Upper lobe of right lung (tissue), 1 donor: ENCODE measurements at places on chromosomes 1 and 21. TPM values are rescaled to one million over a fixed set of nuclear protein-coding genes. Genes with fewer than 3 reads are reported as not detected.

FAM131C gene
- not detected for total RNA-seq

S100A2 gene
- total RNA-seq, result 5.6 TPM

DNA sequence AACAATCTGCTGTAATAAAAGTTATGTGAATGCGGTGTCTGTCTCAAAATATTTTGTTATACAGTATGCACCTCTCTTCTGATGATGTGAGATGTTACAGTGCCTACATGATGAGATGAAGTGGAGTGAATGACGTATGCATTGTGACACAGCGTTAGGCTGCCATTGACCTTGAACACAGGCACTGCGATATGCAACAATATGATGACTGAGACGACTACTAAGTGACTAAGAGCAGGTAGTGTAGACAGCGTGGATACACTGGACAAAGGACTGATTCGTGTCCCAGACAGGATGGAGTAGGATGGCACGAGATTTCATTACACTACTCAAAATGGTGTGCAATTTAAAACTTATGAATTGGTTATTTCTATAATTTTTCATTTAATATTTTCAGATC, 8.4 kb downstream of the SGIP1 start:
- DNase-seq, result no peak
- H3K27ac ChIP-seq, result no peak overlapping the region
- no peak overlapping the region for H3K4me3 ChIP-seq
- no peaks in the 10 kb centered on the region for H3K27me3 ChIP-seq
- peaks cover 6% of the 10 kb centered on the region for H3K4me1 ChIP-seq
- H3K36me3 ChIP-seq, result no peaks in the 10 kb centered on the region

DNA sequence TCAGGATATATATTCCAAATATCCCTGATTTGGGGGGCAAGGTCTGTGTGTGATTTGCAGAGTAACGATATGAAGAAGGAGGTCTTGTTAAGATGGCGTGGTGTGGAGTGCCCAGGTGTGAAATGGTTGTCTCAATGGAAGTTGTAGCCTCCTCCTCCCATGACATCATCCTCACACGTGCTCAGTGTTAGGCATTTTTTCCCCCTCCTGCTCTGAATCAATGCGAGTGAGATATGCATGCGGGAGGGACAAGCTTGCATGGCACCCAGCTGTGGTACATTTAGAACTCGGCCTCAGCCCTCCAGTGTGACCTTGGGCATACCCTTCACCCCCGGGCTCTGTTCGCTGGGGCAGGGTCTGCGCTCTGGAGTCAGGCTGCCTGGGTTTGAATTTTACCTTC, 55.6 kb downstream of the B3GALT5 start:
- H3K36me3 ChIP-seq, result no peaks in the 10 kb centered on the region
- H3K27ac ChIP-seq, result no peak overlapping the region
- no peak overlapping the region for H3K4me3 ChIP-seq
- no peaks in the 10 kb centered on the region for H3K27me3 ChIP-seq
- no peaks in the 10 kb centered on the region for H3K4me1 ChIP-seq
- peak; percentile 40 for DNase-seq

DNA sequence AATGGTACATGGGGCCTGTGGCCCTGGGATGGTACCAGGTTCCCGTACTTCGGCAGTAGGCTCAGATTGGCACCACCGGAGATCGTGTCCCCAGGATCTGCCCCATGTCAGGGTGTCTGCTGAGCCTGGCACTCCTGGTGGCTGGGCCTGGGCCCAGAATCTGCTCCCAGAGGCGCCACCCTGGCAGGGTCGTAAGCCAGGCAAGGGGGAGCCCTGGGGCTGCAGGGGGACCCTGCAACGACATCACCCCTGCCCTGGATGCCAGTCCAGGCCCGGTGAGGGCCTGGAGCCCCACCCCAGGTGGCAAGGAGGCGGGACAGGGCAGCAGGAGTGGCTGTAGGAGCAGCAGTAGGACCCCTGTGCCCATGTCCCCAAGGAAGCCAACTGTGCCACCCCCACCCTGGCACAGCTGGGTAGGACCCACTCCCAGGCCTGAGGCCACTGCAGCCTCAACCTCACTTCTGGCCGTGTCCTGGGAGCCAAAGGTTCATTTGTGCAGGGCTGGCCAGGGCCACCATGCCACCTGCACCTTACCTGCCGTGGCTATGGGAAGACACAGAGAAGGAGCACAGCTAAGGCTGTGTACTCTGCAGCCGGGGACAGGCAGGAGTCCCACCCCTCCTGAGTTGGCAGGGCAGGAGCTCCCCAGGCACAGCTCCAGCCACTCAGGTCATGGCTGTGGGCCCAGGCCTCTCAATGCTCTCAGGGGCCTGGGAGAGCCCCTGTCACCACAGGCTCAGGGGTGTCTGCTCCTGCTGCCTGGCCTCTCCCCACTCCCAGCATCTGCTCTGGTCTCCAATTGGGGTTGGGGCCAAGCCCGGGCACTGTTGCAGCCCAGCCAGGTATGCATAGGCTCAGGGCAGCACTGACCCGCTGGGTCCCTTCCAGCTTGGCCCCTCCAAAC, 141.7 kb downstream of the EIF4G3 start:
- no peaks in the 10 kb centered on the region for H3K4me1 ChIP-seq
- DNase-seq, result peak; percentile 75
- no peaks in the 10 kb centered on the region for H3K36me3 ChIP-seq
- no peaks in the 10 kb centered on the region for H3K27me3 ChIP-seq

DNA sequence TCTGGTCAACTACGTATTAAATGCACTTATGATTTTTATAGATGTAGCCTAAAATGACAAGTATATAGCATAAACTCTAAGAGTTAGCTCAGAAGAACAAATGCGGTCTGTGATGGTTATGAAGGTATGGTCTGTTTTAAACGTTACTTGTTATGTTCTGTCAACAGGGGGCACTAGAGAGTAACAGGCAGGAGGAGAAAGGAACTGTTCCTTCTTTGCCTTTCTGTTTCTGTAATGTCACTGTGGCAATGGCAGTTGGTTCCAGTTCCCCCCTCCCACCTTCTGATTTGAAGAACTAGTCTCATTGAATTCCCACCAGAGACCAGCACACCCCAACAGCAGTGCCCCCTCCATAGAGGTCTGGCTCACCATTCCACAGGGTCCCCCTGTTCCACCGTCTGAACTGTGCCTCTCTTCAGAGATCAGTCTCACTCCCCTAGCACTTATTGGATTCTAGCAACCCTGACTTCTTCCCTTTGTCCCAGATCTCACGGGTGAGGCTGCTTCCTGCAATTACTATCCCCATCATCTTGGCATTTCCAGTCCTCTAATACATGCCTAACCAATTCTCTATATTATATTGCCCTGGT, 14.0 kb downstream of the KRTAP24-1 start:
- no peak for DNase-seq
- no peaks in the 10 kb centered on the region for H3K27me3 ChIP-seq
- H3K4me3 ChIP-seq, result no peak overlapping the region
- H3K4me1 ChIP-seq, result no peaks in the 10 kb centered on the region

GRCh38 chr1:29854700-29855276, 618.5 kb downstream of the PTPRU start:
- H3K27me3 ChIP-seq, result peaks cover 13% of the 10 kb centered on the region
- no peak overlapping the region for H3K4me3 ChIP-seq
- H3K36me3 ChIP-seq, result no peaks in the 10 kb centered on the region
- no peaks in the 10 kb centered on the region for H3K4me1 ChIP-seq

DNA sequence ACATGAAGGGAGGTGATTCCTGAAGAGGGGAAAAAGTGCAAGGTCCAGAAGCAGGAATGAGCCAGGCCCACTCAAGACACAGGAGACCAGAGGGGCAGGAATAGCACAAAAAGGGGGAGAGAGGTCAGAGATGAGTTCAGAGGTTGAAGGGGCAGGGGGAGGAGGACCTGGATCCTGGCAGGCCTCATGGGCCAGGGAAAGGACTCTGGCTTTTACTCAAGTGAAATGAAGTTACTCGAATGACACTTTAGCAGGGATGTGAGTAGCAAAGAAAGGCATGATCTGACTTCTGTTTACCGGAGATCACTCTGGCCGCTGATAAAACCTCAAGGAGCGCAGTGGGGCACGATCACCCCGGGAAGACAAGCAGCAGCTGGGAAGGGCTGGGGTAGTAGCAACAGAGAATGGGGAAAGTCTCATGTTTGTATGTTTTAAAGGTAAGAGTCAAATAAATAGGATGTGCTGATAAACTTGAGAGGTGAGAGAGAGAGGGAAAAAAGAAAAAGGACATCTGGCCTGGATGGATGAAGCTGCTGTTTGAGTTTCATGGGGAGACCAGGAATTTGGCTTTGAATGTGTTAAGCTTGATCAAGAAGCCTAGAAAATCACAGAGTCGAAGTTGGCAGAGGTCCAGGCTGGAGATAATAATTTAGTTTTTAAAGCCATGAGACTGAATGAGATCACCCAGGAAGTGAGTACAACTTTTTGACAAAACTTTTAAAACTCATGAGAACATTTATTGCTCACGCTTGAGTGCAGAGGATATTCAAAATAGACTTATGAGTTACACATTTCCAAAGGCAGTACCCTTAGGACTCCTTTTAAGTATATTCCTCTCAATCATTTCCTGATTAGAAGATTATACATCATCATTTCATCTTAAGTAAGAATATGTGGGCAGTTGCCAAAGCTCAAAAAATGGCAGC, 156.0 kb downstream of the RERE start:
- H3K27me3 ChIP-seq, result no peaks in the 10 kb centered on the region
- H3K4me3 ChIP-seq, result no peak overlapping the region
- DNase-seq, result no peak
- peaks cover 62% of the 10 kb centered on the region for H3K4me1 ChIP-seq
- peak overlapping the region; percentile 26 for H3K27ac ChIP-seq
- H3K36me3 ChIP-seq, result no peaks in the 10 kb centered on the region

GRCh38 chr1:117598489-117598888, 7.4 kb upstream of the TENT5C start:
- DNase-seq, result no peak
- no peaks in the 10 kb centered on the region for H3K27me3 ChIP-seq
- H3K36me3 ChIP-seq, result no peaks in the 10 kb centered on the region

- H3K4me3 ChIP-seq, result no peak overlapping the region
- no peak overlapping the region for H3K27ac ChIP-seq
- no peaks in the 10 kb centered on the region for H3K36me3 ChIP-seq
- H3K4me1 ChIP-seq, result peaks cover under 1% of the 10 kb centered on the region
- no peaks in the 10 kb centered on the region for H3K27me3 ChIP-seq
- peak; percentile 36 for DNase-seq
Observed at GRCh38 chr1:2121101-2121691, 71.0 kb downstream of the PRKCZ start.

GRCh38 chr1:165144757-165145397, 211.6 kb downstream of the LMX1A start:
- H3K36me3 ChIP-seq, result no peaks in the 10 kb centered on the region
- DNase-seq, result no peak
- H3K4me3 ChIP-seq, result no peak overlapping the region
- H3K27ac ChIP-seq, result no peak overlapping the region
- no peaks in the 10 kb centered on the region for H3K4me1 ChIP-seq

GRCh38 chr1:195715652-195716051, 892.6 kb downstream of the KCNT2 start:
- no peaks in the 10 kb centered on the region for H3K27me3 ChIP-seq
- no peaks in the 10 kb centered on the region for H3K4me1 ChIP-seq
- no peaks in the 10 kb centered on the region for H3K36me3 ChIP-seq
- no peak for DNase-seq

DNA sequence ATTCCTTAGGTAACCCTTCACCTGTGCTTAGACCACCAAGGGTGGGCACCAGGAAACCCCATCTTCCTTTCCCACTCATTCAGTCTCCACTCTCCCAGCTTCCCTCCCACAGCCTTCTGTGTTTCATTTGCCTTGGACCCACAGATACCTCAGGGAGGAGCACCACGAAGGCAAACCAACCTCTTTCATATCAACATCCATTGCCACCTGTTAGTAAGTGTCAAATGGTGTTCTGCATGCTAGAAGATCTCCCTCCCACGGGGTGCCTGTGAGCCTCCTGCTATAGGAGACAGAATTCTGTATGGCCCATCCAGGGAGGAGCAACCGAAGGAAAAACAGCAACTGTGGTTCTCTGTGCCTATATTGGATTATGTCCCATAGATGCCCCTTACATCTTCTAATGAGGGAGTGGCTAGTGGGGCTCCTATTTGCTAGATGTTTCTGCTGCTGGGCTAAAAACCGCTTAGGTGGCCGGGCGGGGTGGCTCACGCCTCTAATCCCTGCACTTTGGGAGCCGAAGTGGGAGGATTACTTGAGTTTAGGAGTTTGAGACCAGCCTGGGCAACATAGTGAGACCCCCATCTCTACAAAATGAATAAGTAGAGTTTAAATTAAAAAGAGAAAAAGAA, 25.6 kb upstream of the SCCPDH start:
- no peaks in the 10 kb centered on the region for H3K27me3 ChIP-seq
- peak overlapping the region; percentile 49 for H3K4me3 ChIP-seq
- peak overlapping the region; percentile 63 for H3K27ac ChIP-seq
- DNase-seq, result no peak

DNA sequence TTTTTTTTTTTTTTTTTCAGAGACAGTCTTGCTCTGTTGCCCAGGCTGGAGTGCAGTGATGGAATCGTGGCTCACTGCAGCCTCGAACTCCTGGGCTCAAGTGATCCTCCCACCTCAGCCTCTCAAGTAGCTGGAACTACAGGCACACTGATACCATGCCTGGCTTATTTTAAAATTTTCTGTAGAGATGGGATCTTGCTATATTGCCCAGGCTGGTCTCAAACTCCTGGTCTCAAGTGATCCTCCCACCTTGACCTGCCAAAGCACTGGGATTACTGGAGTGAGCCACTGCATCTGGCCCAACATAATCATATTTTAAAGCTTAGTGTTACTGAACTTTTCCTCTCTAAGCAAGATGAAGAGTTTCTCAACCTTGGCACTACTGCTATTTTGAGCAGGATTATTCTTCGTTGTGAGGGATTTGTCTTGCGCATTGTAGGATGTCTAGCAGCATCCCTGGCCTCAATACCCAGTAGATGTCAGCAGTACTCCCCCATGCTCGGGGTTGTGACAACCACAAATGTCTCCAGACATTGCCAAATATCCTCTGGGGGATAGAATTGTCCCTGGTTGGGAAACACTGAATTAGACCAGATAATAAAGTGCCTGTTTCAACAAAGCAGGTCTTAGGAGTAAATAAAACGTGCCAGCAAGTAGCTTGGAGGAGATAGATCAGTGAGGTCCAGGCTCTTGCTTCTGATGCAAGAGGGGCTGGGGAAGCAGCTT, 15.1 kb upstream of the THRAP3 start:
- no peaks in the 10 kb centered on the region for H3K27me3 ChIP-seq
- peaks cover 16% of the 10 kb centered on the region for H3K4me1 ChIP-seq
- no peak overlapping the region for H3K4me3 ChIP-seq
- no peaks in the 10 kb centered on the region for H3K36me3 ChIP-seq

- H3K27ac ChIP-seq, result no peak overlapping the region
- H3K4me1 ChIP-seq, result no peaks in the 10 kb centered on the region
- H3K36me3 ChIP-seq, result no peaks in the 10 kb centered on the region
- no peak overlapping the region for H3K4me3 ChIP-seq
- H3K27me3 ChIP-seq, result no peaks in the 10 kb centered on the region
- DNase-seq, result no peak
Observed at GRCh38 chr1:98458511-98459485, 202.7 kb upstream of the SNX7 start.

DNA sequence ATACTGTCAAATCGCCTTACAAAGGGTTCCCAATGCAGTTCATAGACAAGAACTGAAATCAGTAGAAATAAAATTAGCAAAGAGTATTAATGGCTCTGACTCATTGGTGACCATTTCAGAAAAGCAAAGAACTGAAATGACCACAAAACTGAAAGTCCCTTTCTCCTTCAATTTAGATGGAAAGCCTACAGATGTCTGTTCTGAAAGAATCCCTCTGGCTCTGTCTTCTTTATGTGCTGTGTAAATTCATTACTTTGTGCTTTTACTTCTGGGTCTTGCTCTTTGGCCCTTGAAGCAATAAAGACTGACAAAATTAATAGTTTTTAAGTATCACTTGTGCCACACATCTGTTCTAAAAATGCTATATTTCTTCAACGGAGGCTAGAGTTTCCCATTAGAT, 62.7 kb upstream of the GPR89A start:
- no peak overlapping the region for H3K4me3 ChIP-seq
- no peaks in the 10 kb centered on the region for H3K27me3 ChIP-seq
- no peaks in the 10 kb centered on the region for H3K36me3 ChIP-seq
- DNase-seq, result no peak
- H3K4me1 ChIP-seq, result no peaks in the 10 kb centered on the region
- no peak overlapping the region for H3K27ac ChIP-seq
